RPMI7951 (cell line): ENCODE measurements at places on chromosomes 6 and 20. TPM values are rescaled to one million over a fixed set of nuclear protein-coding genes. Genes with fewer than 3 reads are reported as not detected.
A peak's percentile ranks its signal among the peaks of the same experiment; 100 is the strongest.

Gene BEND6
- total RNA-seq = 21.6 and 24.6 TPM in 2 replicates

Gene ADGB
- total RNA-seq = not detected in 2 replicates

Gene COQ3
- total RNA-seq = 20.0 and 22.3 TPM in 2 replicates

Gene VNN1
- 0.24 and 0.29 TPM in 2 replicates for total RNA-seq

DNA sequence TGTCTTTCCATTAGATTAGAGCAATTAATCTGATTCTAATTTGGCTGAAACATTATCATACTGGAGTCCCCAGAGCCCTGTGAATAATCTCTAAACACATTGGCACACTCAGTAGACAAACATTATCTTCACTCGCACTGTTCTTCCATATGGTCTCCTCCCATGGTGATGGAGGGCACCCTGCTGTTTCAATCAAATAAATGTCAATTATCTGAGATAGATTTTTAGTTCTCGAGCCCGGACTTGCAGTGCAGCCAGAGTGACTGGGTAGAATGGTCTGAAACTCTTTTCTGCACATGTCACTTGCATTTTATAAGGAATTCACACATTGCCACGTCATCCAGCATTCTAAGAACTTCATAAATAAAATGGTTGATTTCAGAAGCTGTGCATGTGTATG lies 90.6 kb upstream of the MAP3K7 start:
- no peak for DNase-seq

DNA sequence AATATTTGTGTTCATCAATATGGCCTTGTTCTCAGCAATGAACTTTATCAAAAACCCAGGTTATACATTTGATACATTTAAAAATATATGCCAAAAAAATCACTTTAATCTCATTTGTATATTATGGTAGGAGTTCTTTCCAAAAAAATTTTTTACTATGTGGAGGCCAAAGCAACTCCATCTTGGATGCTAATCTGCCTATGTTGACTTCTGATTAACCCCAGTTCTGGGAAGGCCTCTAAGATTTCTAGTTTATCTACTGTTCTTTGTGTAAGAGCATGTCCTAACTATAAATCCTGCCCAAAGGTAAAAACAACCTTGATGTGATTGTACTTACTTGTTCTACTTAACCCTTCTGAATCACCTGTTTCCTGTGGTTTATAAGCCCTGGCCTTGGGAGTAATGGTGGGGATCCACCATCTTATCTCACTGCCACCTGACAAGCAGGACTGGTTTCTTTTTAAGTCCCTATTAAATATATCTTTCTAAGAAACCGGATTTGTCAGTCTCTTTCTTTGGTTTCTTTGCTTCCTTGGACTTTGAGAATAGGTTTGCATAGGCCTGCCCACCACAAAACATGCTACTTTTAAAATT lies 46.7 kb downstream of the RNGTT start:
- DNase-seq = no peak

DNA sequence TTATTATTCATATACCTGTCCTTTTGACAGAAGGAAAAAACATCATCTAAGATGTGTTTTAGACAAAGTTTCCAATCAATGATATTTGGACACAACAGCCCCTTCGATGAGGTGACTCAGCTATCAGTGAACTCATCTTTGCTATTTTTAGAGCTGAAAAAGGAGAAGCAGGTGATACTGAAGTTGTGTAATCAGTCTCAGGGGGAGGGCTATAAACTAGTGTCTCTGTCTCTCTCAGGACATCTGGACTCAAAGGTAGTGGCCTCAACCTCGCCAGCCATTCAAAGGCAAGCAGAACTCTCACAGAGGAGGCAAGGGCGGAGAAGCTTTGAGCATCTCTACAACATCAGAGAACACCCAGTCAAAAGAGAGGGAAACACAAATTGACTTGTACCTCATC lies 135.4 kb downstream of the BFSP1 start:
- no peak for DNase-seq

DNA sequence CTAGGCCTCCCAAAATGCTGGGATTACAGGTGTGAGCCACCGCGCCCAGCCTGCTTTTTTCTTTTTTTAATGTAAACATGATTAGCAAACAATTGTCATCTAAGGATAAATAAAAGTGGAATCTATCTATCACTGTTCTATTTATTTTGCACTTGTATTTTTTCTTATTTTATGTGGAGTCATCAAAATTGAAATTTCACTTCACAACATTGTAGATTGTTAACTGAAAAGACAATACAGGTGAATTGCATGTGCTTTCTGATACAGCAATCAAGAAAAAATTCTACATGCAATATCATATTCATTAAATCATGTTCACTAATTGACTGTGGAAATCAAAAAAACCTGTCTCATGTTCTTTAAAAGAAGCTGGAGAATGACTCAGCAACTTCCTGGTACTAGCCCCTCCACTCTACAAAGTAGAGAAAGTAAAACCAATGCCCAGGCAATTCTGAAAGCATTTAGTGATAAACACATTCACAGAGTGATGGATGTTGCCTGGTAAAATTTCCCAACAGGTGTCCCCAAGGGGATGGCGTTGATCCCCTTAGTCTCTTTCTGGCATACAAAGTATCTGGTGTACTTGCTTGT lies 10.7 kb upstream of the RFX6 start:
- DNase-seq = peak; percentile 43

- no peak for DNase-seq
Measured at GRCh38 chr6:45595010-45595851, 217.5 kb upstream of the SUPT3H start.

DNA sequence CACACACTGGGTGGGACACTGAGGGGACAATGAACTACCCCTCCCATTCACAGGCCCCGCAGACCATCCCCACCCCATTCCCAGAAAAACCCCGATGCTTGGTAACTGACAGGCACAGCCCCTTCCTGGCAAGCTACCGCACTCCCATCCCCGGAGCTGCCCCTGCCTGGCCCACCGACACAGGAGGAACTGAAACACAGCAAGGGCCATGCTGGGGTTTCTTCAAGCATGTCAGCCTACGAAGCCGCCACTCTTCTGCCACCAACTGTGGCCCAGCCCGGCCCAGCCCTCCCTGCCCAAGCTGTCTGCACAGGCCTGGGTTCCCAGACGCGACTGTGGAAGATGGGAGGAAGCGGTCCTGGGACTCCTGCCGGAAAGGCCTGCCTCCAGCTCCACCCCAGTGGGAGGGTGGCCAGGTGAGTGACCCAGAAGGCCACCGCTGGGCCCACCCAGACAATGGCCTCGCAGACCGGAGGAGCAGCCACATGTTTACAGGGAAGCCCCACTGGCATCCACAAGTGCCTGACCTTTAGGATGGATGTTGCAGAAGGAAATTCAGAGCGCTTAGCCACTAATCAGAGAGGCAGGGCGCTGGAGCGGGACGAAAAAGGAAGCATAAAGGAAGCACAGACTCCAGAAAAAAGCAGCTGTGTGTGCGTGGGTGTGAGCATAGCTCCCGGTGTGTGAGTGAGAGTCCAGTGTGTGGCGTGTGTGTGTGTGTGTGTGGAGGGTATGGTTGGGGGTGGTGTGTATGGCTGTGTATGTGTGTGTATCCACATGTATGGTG lies 91.6 kb downstream of the PRND start:
- DNase-seq = no peak

DNA sequence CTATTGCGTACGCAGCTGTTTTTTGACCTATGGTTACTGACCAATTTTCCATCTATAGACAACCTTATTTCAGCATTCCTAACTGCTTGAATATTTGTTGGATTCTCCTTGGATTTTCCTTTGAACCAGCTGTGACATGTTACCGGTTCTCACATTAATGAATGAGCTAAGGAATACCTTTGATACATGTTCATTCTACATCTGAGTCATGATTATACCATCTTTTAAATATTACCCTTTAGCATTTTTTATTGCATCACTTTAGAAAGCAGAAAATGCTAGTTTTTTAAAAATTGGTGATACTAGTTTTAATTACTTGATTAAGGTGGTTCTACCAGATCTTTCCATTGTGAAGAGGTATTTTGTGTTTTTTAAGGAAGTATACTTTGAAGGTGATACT lies 1.9 kb upstream of the IGF2R start:
- no peak for DNase-seq

GRCh38 chr6:96302991-96303390 lies 218.6 kb upstream of the UFL1 start:
- no peak for DNase-seq

DNA sequence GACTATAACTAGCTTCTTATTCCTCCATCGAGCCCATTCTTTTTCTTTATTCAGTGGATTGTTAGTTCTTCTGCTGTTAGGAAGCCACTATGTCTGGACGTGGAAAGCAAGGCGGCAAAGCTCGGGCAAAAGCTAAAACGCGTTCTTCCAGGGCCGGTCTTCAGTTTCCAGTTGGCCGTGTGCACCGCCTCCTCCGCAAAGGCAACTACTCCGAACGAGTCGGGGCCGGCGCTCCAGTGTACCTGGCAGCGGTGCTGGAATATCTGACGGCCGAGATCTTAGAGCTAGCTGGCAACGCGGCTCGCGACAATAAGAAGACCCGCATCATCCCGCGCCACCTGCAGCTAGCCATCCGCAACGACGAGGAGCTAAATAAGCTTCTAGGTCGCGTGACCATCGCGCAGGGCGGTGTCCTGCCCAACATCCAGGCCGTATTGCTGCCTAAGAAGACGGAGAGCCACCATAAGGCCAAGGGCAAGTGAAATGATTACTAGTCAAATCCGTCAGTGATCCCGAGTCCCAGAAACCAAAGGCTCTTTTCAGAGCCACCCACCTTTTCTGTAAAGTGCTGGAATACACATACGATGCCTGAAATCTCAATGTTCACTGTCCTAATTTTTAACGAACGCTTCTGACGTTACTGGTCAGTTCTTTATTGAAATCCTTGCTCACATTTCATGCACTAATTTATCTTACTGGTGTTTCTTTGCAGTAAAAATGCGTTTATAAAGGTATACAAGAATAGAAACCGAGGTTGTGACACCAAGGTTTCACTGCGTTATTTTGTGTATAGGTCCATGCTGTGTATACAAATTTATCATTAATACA lies 129.9 kb downstream of the HFE start:
- DNase-seq = no peak

GRCh38 chr6:124373386-124373785 lies 569.7 kb downstream of the NKAIN2 start:
- no peak for DNase-seq

GRCh38 chr20:17490501-17490900 lies 40.7 kb downstream of the BFSP1 start:
- DNase-seq = no peak

DNA sequence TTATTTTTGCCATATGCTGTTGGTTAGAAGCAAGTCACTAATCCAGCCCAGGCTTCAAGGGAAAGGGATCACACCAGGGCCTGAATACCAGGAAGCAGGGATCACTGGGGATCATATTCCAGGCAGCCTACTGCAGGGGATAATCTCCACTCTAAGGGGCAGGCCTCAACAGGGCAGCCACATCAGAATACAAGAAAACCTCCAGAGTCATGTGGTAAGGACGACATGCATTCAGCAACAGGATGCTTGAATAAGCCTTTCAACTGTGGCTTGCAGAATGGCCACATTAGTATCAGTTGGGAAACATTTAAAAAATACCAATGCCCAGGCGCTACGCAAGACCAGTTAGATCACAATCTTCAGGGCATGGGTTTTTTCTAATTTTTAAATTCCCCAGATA lies 109.1 kb downstream of the LY86 start:
- no peak for DNase-seq

- DNase-seq = peak; percentile 82
Measured at GRCh38 chr20:50186151-50186885, 4.3 kb upstream of the CEBPB start.

GRCh38 chr20:46353500-46354206 lies 45.4 kb upstream of the CDH22 start:
- DNase-seq = no peak

DNA sequence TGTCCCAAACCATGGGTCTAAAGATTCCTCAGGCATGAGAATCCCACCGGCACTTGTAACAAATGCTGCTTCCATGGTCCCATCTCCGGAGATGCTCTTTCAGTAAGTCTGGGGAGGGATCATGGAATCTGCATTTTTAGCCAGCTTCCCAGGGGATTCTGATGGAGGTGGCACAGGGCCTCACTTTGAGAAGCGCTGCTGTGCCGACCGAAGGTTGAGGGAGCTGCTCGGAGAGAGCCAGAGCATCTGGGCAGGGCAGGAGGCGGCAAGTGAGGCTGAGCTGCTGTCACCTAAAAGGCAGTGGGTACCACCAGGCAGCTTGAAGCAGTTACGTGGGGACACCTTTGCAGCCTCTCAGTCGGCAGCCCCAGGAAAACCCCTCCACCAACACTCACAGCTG lies 100.2 kb upstream of the CDYL start:
- no peak for DNase-seq

DNA sequence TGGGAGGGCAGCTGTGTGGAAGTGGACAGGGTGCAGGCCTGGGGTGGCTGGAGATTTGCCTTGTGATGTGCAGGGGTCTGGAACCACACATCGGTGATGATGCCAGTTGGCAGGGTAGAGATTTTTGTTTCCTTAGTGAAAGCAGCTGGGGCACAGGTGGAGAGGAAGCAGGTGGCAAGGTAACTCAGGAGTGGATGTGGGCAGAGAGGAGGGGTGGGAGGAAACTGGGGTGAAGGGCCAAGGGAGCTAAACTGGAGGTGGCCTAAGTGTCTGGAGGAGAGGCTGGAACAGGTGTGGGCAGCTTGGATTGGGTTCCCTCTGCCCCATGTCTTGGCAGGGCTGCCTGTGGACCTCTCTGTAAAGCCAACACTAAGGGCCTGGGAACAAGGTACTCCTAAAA lies 4.7 kb upstream of the SCUBE3 start:
- DNase-seq = no peak

DNA sequence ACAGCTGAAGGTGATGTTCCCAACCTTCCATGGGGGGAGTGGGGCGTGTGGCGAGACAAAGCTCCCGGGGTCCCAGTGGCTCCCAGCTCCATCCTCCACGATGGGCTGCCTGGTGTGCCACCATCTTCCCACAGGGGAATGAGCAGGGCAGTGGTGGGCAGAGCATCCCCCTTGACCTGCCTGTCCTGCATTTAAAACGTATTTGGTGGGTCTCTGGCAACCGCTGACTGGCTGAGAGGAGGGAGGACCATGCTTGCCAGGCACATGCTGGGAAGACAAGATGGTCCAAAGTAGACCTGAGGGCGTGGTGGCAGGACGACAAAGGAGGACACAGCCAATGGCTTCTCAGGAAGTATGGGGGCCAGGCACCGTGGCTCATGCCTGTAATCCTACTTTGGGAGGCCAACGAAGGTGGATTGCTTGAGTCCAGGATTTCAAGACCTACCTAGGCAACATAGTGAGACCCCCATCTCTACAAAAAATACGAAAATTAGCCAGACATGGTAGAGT lies 4.9 kb downstream of the TLDC2 start:
- DNase-seq = no peak
